ENCODE measurements at places on chromosomes 2 and 18.
A peak's percentile ranks its signal among the peaks of the same experiment; 100 is the strongest.

- no peak for DNase-seq
Observed at GRCh38 chr18:8773980-8774379, 68.6 kb downstream of the MTCL1 start.

DNA sequence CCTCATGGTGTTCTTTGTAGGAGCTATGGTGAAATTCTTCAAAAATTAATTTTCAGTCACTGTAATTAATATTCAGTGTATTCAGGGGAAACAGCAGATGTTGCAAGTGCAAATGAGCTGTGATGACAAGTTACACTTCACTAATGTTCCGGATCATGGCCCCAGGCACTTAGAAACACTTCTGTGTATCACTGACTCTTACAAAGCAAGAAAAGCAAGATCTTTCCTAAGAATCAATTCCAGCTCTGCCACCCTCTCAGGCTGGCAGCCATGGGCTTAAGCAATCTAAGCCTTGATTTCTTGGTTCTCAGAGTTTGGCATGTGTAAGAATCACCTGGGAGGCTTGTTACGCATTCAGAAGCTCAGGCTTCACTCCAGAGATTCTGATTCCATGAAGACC lies 78.0 kb downstream of the MARCHF4 start:
- DNase-seq = no peak

GRCh38 chr18:58649966-58650816 lies 21.1 kb upstream of the MALT1 start:
- DNase-seq = no peak

DNA sequence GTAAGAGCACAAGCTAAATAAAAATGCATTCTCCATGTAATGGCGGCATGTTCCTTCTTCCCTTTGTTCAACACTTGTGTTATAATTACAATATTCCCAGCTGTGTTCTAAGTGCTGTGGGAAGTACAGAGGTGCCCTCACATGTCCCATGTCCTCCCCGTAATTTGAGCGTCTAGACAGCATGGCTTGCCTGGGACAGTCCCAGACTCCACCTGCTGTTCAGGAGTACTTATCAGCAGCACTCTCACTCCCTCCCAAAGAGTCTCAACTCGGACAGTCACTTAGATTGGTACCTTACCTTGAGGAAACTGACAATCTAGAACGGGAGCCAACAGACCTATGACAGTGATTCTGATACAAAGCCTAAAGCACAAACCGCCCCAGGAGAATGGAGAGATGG lies 370.5 kb downstream of the EIPR1 start:
- DNase-seq = no peak

GRCh38 chr2:126788652-126789051 lies 110.0 kb upstream of the TEX51 start:
- DNase-seq = no peak

- DNase-seq = peak; percentile 89
Observed at GRCh38 chr2:4507661-4508060, 804.3 kb downstream of the DCDC2C start.

GRCh38 chr2:233981574-233982420 lies 64.6 kb downstream of the TRPM8 start:
- DNase-seq = no peak

GRCh38 chr2:12430407-12431133 lies 286.2 kb upstream of the TRIB2 start:
- no peak for DNase-seq

DNA sequence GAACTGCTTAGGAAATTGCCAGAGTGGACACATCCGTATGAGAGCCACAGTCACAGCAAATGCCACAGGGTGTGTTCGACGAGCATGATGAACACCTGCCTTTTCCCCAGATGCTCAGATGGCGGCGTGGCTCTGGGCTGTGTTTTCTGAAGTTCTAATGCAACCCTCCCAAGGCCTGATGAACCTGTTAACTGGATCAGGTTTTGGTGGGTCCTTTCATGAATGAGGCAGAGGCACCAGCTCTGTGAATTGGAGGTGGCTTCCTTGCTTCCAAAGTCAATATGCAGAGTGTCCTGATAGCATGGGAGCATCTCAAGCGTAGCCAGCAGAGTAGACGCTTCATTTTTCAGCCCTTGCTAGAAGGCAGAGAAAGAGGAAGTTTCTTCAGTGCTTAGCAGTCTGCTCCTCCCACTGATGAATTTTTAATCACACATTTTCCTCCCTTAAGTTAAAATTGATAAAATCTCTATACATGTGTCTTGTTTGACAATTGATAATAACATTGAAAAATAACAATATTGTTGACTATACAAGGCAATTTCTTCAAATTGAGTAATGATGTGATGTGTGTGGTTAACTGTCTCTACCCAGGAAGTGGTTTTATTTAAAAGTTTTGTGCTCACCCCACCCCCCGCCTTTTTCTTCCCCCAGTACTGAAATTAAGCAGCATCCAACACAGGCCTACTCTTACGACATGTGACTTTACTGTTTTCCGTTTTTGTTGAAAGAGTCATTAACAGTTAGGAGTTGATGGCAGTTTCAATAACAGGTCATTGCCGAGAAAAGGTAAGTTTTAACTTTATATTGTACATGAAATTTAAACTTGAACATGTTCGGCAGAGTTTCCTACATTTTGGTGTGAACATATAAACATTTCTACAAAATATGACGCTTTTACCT lies at the start of gene ARHGAP15:
TSS of gene ARHGAP15 (plus strand) at position 739 of the 900 bp plus-strand sequence.
- DNase-seq = no peak

GRCh38 chr2:218393750-218394290 lies 5.8 kb upstream of the CTDSP1 start:
- no peak for DNase-seq

- no peak for DNase-seq
Observed at GRCh38 chr2:113887009-113887792, 2.7 kb upstream of the ACTR3 start.

DNA sequence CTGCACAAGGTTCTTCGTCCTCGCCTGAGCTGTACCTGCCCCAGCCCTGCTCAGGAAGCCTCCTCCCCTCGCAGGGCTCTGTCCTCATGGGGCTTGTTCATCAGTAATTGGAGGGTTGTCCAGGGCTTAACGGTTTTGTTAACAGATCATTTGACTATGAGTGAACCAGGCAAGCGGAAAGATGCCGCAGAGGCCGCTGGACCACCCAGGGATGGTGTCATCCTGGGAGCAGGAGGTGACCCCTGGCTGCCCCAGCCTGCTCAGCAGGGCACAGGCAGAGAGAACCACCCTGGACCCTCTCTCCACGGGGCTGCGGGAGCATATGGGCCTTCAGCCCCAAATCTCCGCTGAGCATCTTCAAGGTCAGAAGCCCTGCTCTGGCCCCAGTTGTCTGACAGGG lies 264.3 kb downstream of the KLHL29 start:
- no peak for DNase-seq

DNA sequence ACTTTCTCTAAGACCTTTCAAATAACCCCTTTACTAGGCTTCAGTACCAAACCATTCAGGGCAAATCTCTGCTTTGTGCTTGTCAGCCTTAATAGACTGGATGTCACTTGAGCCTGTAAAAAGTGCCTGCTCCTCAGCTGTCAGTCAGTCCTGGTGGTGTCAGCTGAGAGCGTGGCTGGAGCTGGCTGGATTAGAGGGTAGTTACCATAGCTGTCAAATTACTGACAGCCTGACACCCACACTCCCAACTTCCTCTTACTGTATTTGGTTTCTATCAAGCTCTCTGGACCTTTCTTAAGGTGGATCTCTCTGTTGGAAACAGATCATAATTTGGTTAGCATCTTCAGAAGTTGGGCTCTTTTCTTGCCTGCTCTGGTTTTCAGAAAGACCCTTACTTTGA lies 371.4 kb upstream of the ATP5MC3 start:
- DNase-seq = no peak

DNA sequence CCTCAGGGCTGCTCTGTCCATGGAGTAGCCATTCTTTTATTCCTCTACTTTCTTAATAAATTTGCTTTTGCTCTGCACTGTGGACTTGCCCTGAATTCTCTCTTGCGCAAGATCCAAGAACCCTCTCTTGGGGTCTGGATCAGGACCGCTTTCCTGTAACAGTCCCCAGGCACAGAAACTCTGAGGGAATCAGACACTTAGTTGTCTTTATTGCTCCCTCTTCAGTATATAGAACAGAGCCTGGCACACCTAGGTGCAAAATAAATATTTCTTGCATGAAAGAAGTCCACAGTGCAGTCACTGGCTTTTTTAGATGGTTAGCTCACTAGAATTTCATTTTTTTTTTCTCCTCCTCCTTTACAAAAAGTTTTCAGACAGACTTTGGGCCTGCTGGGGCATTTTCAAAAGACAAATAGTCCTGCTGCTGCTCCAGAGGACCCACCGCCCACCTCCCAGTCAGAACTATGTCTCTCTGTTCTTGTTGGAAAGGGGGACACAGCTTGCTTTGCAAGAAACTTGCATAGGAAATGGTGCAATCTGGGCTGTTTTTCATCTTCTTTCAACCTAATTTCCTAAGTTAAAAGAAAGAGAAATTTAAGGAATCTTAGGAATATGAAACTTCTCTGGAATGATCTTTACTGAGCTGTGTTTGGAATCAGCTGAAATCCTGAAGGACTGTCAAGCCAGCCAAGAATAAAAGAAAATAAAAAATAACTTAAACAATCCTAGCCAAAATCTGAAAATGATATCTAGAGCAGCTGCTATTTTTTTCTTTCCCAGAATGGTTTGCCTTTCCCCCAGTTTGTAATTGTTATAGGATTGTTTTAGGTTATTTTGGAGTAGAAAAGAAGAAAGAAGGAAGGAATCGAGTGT lies 31.7 kb upstream of the MAP4K3 start:
- DNase-seq = no peak

DNA sequence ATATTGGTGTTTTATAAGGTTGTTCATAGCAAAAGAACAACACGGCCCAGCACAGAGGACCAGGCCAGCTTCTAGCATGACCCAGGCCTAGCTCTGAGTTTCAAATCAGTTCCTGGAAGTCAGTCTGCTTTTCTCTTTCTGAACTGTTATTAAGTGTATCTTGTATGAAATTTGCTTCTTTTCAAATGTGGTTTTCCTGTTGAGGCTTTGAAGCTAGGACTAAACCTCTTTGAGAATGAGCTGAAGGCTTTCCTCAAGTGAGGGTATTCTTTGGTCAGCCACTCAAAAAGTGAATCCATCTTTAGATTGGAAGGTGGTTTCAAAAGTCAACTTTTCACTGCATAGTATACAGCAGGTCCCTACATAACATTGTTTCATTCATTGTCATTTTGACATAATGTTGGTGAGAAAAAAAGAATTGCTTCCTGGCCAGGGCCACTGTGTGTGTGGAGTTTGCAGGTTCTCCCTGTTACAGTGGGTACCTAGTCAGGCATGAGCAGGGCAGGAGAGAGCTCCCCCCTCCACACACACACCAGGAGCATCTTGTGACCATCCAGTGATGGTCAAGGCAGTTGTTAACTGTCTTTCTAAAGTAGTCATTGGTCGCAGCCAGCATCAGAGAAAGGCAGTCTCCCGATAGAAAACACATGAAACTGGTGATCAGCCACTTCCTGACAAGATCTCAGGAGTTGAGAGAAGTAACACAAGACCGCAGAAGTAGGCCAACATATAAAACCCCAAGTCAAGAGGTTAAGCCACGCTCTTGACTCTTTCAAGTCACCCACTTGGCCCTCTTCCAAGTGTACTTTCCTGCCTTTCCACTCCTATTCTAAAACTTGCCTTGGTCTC lies 6.7 kb upstream of the ACAA2 start:
- DNase-seq = no peak

DNA sequence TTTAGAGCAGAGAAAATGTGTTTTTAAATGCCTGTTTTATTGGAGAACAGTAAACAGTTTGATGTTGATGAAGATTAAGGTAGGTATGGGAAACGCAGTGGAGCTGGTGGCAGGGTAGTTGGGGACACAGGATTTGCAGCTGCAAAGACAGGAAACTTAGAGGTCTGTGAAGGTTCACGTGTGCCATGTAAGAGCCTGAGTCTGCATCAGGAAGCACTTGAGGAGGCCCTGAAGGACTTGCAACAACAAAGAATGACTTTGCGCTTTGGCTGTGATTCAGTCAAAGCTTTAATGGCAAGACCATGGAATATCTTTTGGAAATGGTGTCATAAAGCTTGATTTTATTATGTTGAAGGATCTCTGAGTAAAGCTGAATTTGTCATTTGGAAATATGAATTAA lies 347.6 kb upstream of the KCNJ3 start:
- DNase-seq = no peak

DNA sequence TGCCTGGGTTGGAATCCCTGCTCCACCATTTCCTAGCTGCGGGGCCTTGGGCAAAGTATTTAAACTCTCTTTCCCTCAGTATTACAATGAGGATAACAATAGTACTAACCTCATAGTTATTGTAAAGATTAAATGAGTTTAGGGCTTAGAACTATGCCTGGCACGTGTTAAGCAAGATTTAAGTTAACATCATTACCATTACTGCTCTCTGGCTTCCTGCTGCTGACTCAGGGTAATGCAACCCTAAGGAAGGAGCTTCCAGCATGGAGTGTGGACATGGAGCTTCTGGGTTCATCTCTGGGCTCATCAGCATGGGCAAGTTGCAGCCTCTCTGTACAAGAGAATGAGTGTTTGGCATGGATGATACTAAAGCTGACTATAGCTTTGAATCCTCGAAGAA lies 374.2 kb upstream of the MAP2 start:
- DNase-seq = no peak

DNA sequence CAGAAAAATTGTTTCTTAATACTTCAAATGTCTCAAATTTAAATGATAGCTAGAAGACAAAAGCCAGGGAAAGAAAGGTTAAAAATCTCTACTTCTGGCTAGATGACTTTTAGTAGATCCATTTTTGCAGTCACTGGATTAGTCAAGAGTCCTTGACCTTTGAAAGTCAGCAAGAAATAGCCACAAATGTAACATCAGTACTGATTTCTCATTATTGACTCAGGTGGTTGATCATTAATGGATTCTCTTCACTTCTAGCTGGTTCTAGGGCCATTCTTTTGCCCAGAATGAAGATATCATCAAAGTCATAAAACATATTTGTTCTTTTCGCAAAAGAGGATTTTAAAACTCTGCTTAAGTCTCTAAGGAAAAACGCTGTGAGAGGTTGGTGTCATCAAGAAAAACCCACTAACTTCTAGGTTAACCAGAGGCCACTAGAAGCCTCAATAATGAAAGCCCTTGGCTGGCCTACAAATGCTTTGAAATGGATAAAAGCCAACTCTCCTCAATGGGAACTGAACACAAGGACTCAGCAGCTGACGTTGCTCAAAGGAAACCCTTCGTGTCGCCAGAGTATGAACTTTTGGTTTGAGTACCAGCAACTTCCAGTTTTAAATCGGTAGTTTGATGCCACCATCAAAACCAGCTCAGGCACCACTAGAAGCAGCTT lies 66.3 kb downstream of the IRS1 start:
- no peak for DNase-seq

GRCh38 chr2:36798724-36799123 lies 102.2 kb downstream of the VIT start:
- DNase-seq = no peak

DNA sequence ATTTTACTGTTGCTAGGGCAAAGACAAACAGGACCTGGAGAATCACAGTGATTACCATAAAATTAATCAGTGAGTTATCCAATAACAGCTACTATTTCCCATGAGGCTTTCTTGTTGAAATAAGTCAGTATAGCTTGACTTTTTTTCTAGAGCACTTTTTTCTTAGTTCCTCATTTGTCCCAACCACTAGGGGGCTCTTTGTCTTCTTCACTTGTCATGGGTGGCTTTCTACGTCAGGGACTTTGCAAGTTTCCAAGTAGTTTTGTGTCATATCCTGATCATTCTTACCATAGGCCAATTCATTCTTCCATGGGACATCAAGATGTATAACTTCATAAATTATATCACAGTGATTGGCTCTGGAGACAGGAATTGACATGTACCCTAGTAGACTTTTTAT lies 1019.6 kb upstream of the PIK3C3 start:
- DNase-seq = no peak
